Karpas-422 (cell line): ENCODE measurements at places on chromosomes 4 and X. TPM values are rescaled to one million over a fixed set of nuclear protein-coding genes. Genes with fewer than 3 reads are reported as not detected.

Gene RTL3
- total RNA-seq: not detected in 2 replicates

Gene USO1
- total RNA-seq: 20.2 and 26.2 TPM in 2 replicates

Gene PDLIM3
- total RNA-seq: not detected in 2 replicates

Gene CHRDL1
- total RNA-seq: not detected in 2 replicates

Gene ZNF280C
- 8.4 and 29.6 TPM in 2 replicates for total RNA-seq

Gene PDE6B
- not detected in 2 replicates for total RNA-seq

Gene ADRA2C
- total RNA-seq: not detected in 2 replicates

Gene HNRNPDL
- total RNA-seq: 68.5 and 87.5 TPM in 2 replicates

Gene PF4V1
- total RNA-seq: not detected in 2 replicates

Gene SUPT20HL2
- total RNA-seq: not detected in 2 replicates

DNA sequence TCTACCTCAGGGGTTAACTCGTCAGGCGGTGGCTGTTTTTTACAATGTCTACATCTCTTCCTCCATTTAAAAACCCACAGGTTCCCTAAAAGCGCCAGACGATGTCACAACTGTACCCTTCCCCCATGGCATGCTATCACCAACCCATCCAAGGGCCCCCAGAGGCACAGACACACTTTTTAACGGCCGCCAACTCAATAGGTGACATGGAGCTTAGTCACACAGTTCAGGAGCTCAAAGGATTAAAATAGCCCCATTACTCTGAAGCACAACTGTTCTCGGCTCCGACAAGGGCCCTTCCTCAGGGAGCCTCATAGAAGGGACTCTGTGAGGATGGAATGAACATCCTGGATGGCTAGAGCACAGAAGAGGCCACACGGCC lies 12.4 kb downstream of the SH3KBP1 start:
- DNase-seq: peak; percentile 79

GRCh38 chr4:145048817-145049216 lies 49.2 kb downstream of the ANAPC10 start:
- no peak for DNase-seq

DNA sequence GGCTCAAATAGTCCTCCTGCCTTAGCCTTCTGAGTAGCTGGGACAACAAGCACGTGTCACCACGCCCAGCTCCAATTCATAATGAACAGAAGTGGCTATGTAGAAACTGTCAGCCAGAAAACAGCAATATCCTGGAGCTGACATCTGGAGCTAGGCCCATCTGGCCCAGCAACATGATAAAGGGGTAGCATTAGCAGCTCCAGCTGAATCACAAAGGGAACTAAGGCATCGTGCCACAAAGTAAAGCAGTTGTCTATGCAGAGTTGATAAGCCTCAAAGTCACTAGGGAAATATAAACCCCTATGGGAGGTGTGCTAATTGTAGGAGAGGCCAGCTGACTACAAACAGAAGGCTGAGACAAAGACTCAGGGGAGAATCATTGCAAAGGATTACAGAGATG lies 270.5 kb upstream of the GPC4 start:
- DNase-seq: peak; percentile 87

GRCh38 chr4:176383273-176384077 lies 63.7 kb downstream of the SPCS3 start:
- DNase-seq: no peak

- DNase-seq: no peak
These were observed 480.1 kb downstream of the IL1RAPL1 start for GRCh38 chrX:29067351-29067750.

DNA sequence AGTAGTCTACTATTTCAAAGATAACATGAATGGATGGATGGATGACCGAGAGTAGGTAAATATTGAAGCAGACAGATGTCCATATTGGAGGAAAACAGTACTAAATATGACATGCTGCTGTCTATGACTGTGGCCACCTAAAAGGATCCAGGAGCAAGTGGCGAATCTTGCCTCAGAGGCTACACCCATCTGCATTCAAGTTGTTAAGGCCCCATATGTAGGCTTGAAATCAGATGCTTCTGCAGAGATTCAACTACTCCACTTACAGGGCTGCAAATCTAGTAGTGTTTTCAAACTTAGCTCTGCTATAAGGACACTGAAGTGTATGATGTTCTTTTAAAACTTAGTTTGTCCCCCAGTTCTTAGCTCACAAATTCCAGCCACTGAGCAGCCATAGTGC lies 28.9 kb downstream of the SEPSECS start:
- no peak for DNase-seq

DNA sequence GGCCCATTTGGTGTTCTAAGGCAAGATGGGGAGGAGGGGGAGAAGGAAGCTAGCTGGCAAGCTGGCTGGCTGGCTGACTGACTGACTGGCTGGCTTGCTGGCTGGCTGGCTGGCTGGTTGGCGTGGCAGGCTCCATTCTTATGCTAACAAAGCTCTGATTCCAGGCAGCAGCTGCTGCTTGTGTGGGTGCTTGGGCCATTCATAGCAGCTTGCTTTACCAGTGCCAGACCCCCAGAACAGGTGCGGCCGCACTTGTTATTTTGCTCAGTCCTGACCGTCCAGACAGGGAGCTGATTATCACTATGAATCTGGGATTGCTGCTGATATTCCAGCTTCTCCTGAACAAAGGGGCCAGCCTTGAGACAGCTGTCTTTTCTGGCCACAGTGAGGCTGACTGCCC lies 131.2 kb upstream of the PAK3 start:
- DNase-seq: no peak

GRCh38 chr4:168646001-168646768 lies 149.3 kb downstream of the PALLD start:
- no peak for DNase-seq

DNA sequence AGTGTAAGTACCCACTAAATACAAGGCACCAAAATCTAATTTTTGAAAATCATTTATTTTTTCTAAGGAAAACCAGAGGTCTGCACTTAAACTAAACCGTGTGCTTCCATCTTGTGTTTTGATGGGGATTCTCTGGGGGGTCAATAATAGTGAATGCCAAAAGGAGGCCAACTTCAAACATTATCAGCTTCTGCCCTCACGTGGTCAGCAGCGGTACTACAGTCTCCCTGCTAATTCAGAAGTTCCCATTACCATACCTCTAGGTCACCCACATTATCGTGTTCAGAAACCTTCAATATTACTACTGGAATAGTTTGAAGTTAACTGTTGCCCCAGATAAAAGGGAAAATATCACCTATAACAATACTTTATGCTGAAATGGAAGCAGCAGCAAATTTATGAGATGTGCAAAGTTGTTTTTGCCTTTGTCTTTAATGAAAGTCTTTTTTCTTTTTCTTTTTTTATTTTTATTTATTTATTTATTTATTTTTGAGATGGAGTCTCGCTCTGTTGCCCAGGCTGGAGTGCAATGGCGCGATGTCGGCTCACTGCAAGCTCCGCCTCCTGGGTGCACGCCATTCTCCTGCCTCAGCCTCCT lies 17.3 kb downstream of the CTPS2 start:
- DNase-seq: peak; percentile 89

DNA sequence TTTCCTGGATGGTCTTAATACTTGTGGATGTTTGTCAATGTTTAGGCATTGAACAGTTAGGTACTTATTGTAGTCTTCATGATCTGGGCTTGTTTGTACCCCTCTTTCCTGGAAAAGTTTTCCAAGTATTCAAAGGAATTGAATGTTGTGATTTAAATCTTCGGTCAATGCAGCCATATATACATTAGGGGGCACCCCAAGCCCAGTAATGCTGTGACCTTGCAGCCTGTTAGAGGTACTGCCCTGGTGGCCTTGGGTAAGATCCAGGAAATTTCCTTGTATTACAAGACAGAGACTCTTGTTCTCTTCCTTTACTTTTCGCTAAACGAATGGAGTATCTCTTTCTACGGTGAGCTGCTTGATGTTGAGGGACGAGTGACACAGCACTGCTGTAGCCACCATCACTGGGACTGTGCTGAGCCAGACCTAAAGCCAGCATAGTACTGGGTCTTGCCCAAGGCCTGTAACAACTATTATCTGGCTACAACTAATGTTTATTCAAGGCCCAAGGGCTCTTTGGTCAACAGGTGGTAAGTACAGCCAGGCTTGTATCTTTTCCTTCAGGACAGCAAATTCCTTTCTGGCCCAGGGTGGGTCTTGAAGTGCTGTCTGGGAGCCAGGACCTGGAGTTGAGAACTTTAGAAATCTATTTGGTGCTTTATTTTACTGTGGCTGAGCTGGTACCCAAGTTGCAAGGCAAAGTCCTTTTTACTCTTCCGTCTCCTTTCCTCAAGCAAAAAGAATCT lies 118.3 kb upstream of the ATOH1 start:
- no peak for DNase-seq

DNA sequence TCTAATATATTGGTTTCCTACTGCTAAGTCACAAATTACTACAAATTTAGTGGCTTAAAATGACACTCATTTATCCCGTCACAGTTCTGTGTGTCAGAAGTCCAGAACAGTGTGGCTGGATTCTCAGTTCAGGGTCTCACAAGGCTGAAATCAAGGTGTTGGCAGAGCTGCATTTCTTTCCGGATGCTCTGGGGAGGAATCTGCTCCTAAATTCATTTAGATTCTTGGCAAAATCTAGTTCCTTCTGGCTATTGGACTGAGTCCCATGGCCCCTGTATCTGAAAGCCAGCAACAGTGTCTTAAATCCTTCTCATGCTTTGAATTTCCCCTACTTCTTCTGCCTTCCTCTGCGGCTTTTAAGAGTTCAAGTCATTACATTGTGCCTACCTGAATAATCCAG lies 103.1 kb upstream of the BMP3 start:
- no peak for DNase-seq

- no peak for DNase-seq
These were observed 519.2 kb downstream of the PCDH10 start for GRCh38 chr4:133668061-133668851.

GRCh38 chr4:185211035-185211434 lies 1.6 kb downstream of the SNX25 start:
- peak; percentile 62 for DNase-seq

GRCh38 chr4:30828264-30828926 lies 108.2 kb downstream of the PCDH7 start:
- DNase-seq: no peak

DNA sequence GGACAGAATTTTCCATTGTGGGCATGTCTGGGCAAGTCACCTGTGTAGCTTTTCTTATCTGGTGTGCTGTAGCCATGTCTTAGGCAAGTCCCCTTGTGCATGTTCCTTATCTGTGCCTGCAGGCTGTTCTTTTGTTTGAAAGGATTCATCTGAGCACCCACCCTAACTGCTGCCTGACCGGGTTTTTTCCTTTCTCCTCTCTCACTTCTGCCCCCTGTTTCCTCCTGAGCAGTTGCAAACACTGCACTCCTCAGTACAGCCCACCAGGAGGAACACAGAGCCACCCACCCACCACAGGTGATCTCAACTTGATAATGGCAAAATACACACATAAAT lies 29.2 kb upstream of the IL9R start:
- no peak for DNase-seq

DNA sequence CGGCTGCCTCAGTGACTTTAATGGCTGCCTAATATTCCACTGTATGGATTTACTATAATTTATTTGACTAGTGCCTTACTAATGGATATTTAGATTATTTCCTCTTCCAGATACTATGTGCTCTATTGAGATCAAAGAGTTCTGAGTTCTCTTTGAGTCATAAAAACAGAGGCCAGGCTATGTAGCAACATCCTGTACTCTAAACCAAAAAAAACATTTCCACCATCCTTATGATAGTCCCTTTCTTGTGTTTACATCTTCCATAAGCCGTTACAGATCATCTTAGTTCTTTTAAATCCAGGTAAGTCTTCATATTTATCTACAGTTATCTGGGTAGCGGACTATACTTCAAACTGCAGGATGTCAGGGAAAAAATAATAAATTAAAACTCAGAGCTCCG lies 56.6 kb upstream of the TMEM184C start:
- DNase-seq: no peak

GRCh38 chr4:15040916-15041463 lies 38.7 kb downstream of the CPEB2 start:
- DNase-seq: no peak

- no peak for DNase-seq
These were observed 40.5 kb downstream of the MID1IP1 start for GRCh38 chrX:38841750-38842149.

- DNase-seq: no peak
These were observed 21.2 kb downstream of the USP53 start for GRCh38 chr4:119233750-119234149.

DNA sequence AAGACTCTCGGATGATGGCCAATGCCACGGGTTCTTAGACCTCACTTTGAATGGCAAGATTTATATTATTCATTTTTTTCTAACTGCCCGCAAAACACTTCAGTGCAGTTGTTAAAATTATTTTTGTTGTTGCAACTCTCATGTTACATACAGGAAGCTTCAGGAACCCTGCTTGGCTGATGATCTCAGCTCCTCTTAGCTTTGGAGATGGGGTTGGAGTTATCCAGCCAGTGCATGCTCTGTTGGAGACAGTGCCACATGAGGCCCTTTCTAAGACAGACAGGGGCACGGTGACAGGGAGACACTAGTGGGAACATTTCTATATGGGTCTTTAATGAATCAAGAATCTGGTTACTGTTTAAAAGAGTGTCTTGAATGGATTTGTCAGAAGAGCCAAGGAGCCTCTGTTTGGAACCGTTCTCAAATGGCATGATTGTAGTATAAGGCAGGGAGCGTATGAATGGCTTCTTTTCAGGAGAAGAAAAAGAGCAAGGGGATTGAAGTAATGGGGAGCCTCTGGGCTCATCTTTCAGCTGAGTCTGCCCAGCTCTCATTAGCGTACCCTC lies 61.9 kb upstream of the ENPP6 start:
- DNase-seq: no peak

DNA sequence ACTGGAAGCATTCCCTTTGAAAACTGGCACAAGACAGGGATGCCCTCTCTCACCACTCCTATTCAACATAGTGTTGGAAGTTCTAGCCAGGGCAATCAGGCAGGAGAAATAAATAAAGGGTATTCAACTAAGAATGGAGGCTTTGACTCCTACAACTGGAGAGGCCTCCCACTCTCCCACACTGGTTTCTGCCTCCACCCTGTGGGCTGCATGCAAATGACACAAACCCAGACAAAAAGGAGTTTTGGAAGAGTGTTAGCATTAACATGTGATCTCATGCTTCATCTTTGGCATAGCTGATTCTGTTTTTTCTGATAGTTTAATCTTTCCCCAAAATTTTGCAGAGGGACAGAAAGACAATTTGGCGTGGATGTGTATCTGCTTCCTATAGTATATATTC lies 80.8 kb upstream of the IQCM start:
- no peak for DNase-seq
